Activated CD4-positive, alpha-beta T cell treated with anti-CD3 and anti-CD28 coated beads for 36 hours (primary cell): ENCODE measurements at places on chromosomes 2 and 18. TPM values are rescaled to one million over a fixed set of nuclear protein-coding genes. Genes with fewer than 3 reads are reported as not detected.

- H3K4me1 ChIP-seq = peaks cover 39% of the 10 kb centered on the region
- H3K4me3 ChIP-seq = no peak overlapping the region
- H3K36me3 ChIP-seq = peaks cover 8% of the 10 kb centered on the region
- no peak overlapping the region for H3K27ac ChIP-seq
- no peak for DNase-seq
Observed at GRCh38 chr2:168482269-168482668, 26.2 kb downstream of the CERS6 start.

GRCh38 chr2:207419331-207419730 is 110.4 kb upstream of the CREB1 start:
- no peak for DNase-seq
- H3K27me3 ChIP-seq = no peaks in the 10 kb centered on the region
- H3K27ac ChIP-seq = no peak overlapping the region
- H3K4me1 ChIP-seq = peaks cover 6% of the 10 kb centered on the region
- no peak overlapping the region for H3K4me3 ChIP-seq
- H3K36me3 ChIP-seq = no peaks in the 10 kb centered on the region

GRCh38 chr2:45950606-45951005 is 299.1 kb downstream of the PRKCE start:
- H3K27ac ChIP-seq = no peak overlapping the region
- H3K4me1 ChIP-seq = no peaks in the 10 kb centered on the region
- H3K27me3 ChIP-seq = no peaks in the 10 kb centered on the region
- H3K4me3 ChIP-seq = no peak overlapping the region

GRCh38 chr18:54388203-54389142 is 30.8 kb downstream of the C18orf54 start:
- no peaks in the 10 kb centered on the region for H3K36me3 ChIP-seq
- H3K4me1 ChIP-seq = peaks cover 6% of the 10 kb centered on the region
- peak; percentile 66 for DNase-seq
- no peak overlapping the region for H3K4me3 ChIP-seq
- H3K27me3 ChIP-seq = peaks cover 4% of the 10 kb centered on the region
- no peak overlapping the region for H3K27ac ChIP-seq

- no peak overlapping the region for H3K27ac ChIP-seq
- H3K27me3 ChIP-seq = peaks cover 17% of the 10 kb centered on the region
- no peak for DNase-seq
- H3K4me3 ChIP-seq = no peak overlapping the region
- H3K4me1 ChIP-seq = no peaks in the 10 kb centered on the region
Observed at GRCh38 chr2:238797537-238797936, 50.3 kb upstream of the TWIST2 start.

- H3K27ac ChIP-seq = no peak overlapping the region
- H3K4me3 ChIP-seq = no peak overlapping the region
Observed at GRCh38 chr2:154402213-154402612, 296.3 kb upstream of the KCNJ3 start.

- H3K4me3 ChIP-seq = no peak overlapping the region
- no peak for DNase-seq
- H3K27me3 ChIP-seq = peaks cover 16% of the 10 kb centered on the region
Observed at GRCh38 chr2:69188182-69188900, 175.4 kb downstream of the ANTXR1 start.

COX7A2L gene
- total RNA-seq = 103 TPM

IL36RN gene
- not detected for total RNA-seq

GRCh38 chr18:43606795-43607194 is 329.5 kb upstream of the SYT4 start:
- no peak overlapping the region for H3K27ac ChIP-seq
- no peak for DNase-seq
- H3K27me3 ChIP-seq = no peaks in the 10 kb centered on the region
- no peaks in the 10 kb centered on the region for H3K36me3 ChIP-seq
- no peaks in the 10 kb centered on the region for H3K4me1 ChIP-seq
- H3K4me3 ChIP-seq = no peak overlapping the region

SYT4 gene
- not detected for total RNA-seq

GRCh38 chr2:3745920-3746319 is 42.5 kb downstream of the DCDC2C start:
- no peak for DNase-seq
- no peaks in the 10 kb centered on the region for H3K36me3 ChIP-seq
- peaks cover 10% of the 10 kb centered on the region for H3K27me3 ChIP-seq
- H3K4me3 ChIP-seq = no peak overlapping the region

DNA sequence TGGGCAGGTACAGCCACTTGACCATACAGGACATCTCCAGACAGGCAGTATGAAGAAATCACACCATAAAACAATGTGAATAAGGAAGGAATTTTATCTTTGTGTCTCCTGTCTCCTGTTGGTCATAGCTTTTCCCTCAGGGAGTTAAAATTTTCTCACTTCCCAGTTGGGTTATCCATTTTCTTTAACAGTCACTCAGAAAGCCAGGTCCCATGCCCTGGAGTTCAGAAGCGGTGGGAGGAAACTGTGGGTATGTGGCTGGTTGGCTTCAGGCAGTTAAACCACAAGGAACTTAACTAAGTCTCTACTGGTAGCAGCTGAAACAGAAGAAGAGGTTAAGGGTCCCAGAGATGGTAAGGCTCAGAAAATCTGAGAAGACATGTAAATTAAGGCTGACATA is 6.5 kb upstream of the SMAD2 start:
- no peaks in the 10 kb centered on the region for H3K36me3 ChIP-seq
- DNase-seq = no peak
- peaks cover 10% of the 10 kb centered on the region for H3K4me1 ChIP-seq

DTNA gene
- total RNA-seq = 0.48 TPM

GRCh38 chr2:97740590-97741182 is 27.3 kb downstream of the ZAP70 start:
- H3K36me3 ChIP-seq = peaks cover 54% of the 10 kb centered on the region
- H3K4me3 ChIP-seq = no peak overlapping the region
- peak; percentile 73 for DNase-seq
- peak overlapping the region; percentile 59 for H3K27ac ChIP-seq

CREG2 gene
- not detected for total RNA-seq

ONECUT2 gene
- total RNA-seq = under 0.01 TPM

CPO gene
- not detected for total RNA-seq

- H3K27ac ChIP-seq = no peak overlapping the region
- H3K4me1 ChIP-seq = no peaks in the 10 kb centered on the region
- peaks cover 6% of the 10 kb centered on the region for H3K27me3 ChIP-seq
- no peak overlapping the region for H3K4me3 ChIP-seq
- no peaks in the 10 kb centered on the region for H3K36me3 ChIP-seq
Observed at GRCh38 chr18:12391487-12392165, 14.6 kb upstream of the AFG3L2 start.

GRCh38 chr2:177638507-177638906 is 245.9 kb downstream of the AGPS start:
- H3K4me3 ChIP-seq = no peak overlapping the region
- H3K27ac ChIP-seq = no peak overlapping the region
- no peak for DNase-seq
- H3K27me3 ChIP-seq = peaks cover 10% of the 10 kb centered on the region
- no peaks in the 10 kb centered on the region for H3K4me1 ChIP-seq

- H3K4me3 ChIP-seq = no peak overlapping the region
- peaks cover 6% of the 10 kb centered on the region for H3K27me3 ChIP-seq
- no peaks in the 10 kb centered on the region for H3K4me1 ChIP-seq
- no peak overlapping the region for H3K27ac ChIP-seq
- no peak for DNase-seq
- H3K36me3 ChIP-seq = no peaks in the 10 kb centered on the region
Observed at GRCh38 chr18:63585988-63586387, 1.2 kb upstream of the SERPINB13 start.

DNA sequence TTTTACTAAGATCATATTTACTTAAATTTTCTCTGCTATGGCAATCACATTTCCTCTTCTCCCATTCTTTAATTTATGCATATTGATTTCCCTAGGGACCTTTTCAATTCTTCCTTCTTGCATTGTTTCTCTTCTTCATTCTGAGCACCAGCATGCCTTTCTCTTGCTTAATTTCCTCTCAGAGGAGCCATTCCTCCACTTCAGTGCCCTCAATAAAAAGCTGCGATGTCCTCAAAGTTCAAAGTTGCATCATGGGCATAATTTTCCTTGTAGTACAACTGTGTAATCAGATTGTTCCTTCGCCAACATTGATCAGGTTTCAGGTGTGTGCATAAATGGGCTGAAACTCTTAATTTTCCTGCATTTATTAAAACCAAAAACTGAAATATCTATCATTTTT is 21.8 kb upstream of the CD226 start:
- peaks cover 34% of the 10 kb centered on the region for H3K4me1 ChIP-seq
- no peak overlapping the region for H3K4me3 ChIP-seq
- peaks cover 6% of the 10 kb centered on the region for H3K36me3 ChIP-seq
- H3K27me3 ChIP-seq = no peaks in the 10 kb centered on the region
- DNase-seq = no peak

- peaks cover 10% of the 10 kb centered on the region for H3K27me3 ChIP-seq
Observed at GRCh38 chr2:200146501-200146900, 160.0 kb upstream of the SPATS2L start.

PAX8 gene
- total RNA-seq = 2.1 TPM

DNA sequence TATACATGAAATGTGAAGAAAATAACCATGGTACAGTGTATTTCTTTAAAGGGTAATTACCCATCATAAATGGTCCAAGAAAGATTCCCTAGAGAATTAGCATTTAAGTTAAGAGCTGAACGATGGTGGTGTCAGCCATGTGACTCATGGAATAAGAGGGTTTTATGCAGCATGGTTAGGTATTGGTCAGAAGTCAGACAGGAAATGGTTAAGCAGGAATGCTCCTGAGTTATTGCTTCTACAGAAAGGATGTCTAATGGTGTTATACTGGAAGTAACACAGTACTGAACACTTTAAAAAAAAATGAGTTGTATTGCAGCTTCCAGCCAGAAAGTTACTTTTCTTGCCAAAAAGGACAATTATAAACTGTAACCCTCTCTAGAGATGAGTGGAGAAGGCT is 72.7 kb upstream of the UBE2E3 start:
- H3K4me1 ChIP-seq = no peaks in the 10 kb centered on the region
- H3K27me3 ChIP-seq = peaks cover 10% of the 10 kb centered on the region
- H3K36me3 ChIP-seq = no peaks in the 10 kb centered on the region
- H3K4me3 ChIP-seq = no peak overlapping the region
- no peak overlapping the region for H3K27ac ChIP-seq
